ENCODE measurements at places on chromosomes 7 and 10.

- DNase-seq: no peak
Measured at GRCh38 chr10:77371848-77372799, 265.5 kb downstream of the KCNMA1 start.

GRCh38 chr7:126016722-126017121 lies 1087.1 kb upstream of the POT1 start:
- no peak for DNase-seq

DNA sequence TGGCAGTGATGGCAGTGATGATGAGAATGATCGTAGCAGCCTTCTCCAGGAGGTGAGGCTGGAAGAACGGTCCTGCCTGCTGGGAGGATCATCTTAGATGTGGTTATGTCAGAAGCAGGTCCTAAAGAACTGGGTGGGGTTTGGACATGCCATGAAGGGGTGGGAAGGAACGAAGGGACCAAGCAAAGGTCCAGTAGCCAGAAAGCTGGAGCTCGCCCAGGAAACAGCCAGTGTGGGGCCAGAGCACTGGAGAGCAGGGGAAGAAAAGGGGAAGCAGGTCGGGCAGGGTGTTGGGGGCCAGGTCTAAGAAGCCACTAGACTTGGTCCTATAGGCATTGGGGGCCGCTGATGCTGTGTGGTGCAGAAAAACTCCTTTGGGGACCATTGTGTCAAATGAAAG lies 127.4 kb downstream of the RGS10 start:
- DNase-seq: no peak

DNA sequence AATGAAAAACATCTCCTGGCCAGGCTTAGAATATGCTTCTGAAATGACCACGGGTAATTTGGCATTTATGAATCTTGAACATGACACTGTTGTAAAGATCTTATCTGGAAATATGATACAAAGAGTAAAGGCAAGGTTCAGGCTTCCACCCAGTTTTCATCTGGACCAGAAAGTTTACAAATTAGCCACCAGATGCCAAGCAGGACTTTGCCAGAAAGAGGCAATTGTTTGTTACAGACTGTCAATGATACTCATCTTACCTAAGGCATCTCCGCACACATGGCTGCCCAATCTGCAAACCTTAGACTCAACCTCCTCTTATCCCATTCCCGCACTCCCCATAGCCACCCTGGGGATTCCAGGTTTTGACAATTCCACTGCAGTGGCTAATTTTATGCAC lies 795.3 kb downstream of the TYW1 start:
- no peak for DNase-seq

DNA sequence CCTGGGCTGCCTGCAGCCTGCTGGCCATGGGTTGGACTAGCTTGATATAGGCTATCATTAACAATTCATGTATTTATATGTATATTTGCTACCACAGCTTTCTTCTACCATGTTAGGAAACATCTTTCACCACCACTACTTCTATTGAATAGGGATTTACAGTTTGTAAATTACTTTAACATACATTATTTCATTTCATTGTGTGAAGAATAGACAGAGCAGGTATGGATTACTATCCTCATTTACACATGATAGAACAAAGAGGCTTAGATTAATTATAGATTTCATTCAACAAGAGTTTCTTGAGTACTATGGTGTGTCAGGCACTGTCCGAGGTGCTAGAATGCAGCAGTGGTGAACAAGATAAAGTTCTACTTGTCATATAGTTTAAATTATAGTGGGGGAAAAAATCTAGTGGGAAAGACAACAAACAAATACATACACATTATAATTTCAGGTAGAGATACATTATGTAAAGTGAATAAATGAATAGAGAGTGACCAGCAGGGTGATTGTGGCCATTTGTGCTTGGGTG lies 20.6 kb downstream of the VTI1A start:
- DNase-seq: no peak

DNA sequence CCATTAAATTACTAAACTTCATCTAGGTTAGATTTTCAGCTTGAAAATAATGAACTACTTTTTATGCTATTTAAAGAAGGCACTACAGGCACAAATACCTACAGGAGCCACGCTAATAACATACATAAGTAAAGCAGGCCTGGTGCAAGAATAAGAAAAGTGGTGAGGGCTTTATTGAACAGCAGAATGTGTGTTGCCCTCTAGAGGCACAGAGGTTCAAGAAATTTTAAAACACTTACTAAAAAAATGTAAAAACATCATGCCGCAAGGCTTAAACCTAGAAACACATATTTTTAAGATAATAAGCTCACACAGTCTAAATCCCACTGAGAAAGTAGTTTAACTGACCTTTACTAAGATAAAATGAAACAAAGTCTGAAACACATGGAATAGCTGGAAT lies 20.3 kb downstream of the CACUL1 start:
- no peak for DNase-seq

GRCh38 chr10:85593226-85593772 lies 773.3 kb downstream of the GRID1 start:
- DNase-seq: no peak

- DNase-seq: no peak
Measured at GRCh38 chr10:28967031-28967430, 289.7 kb downstream of the BAMBI start.

- no peak for DNase-seq
Measured at GRCh38 chr10:35911954-35912353, 269.9 kb upstream of the FZD8 start.

DNA sequence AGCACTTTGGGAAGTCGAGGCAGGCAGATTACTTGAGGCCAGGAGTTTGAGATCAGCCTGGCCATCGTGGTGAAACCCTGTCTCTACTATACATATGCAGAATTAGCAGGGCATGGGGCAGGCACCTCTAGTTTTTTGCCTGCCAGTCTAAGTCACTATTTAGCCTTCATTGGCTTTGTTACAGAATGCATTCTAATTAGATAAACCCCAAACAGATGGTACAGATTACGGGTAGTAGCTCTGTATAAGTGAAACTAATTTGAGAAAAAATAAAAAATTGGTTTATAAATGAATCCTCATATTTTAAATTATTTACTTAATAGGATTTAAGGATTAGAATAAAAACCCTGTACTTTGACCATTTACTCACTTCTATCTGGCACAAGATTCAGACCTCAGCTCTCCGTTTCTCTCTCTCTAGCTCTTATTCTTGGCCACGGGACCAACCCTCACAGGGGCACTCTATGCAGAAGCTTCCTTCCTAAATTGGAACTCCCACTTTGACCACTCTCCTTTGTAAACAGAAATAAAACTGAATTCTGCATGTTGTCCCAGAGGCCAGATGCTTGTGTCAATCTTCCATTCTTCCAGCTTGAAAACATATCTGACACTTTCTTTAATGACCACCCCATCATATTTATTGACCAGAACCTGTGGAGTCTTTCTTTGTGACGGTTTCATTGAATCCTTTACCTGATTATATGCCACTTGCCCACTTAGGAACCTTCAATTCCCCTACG lies 26.8 kb downstream of the BET1 start:
- no peak for DNase-seq

DNA sequence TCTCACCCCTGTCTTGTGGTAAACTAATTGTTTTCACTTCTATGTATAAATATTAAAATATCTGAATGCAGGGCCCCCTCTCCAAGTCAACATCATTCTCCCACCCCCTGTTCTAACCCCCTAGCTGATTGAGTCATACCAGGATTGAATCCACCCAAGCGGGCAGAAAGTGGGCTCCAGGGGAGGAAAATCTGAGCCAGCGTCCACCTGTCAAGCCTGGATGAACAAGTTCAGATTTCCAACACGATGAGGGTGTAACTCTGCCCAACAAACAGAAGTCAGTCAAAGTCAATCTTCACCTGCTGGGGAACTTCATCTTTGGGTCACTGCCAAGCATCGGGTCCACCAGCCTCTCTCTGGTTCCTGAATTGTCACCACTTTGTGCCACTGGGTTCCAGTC lies 162.9 kb upstream of the CELF2 start:
- DNase-seq: no peak

DNA sequence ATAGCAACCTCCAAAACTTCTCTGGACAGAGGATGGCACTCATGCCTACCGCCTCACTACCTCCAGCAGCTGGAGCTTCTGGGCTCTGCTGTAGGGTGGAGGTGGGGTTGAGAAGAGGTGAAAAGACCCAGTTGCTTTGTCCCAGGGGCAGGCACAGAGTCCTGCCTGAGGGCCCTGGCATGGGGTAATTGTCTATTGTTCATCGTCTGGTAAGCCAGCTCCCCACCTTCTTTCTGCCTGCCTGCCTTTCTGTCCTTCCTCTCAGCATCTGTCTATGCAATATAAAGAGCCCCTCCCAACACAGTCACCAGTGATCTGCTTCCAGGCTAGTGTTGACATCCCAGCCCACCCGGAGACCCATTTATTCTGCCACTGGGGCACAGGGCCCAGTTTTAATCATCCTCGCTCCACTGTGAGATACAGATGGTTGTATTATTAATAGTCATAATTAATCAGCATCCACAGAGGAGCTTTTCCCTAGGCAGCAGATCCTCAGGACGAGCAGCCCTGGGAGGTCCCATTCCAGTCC lies 39.0 kb downstream of the ZMIZ1 start:
- DNase-seq: no peak

GRCh38 chr10:1652151-1652550 lies 85.2 kb downstream of the ADARB2 start:
- no peak for DNase-seq

- DNase-seq: no peak
Measured at GRCh38 chr10:114359953-114360345, 44.4 kb downstream of the AFAP1L2 start.

Measured in suppressor macrophage (primary cell).